ENCODE measurements at places on chromosomes 5 and 9.

- H3K4me3 ChIP-seq = no peak overlapping the region
- H3K27me3 ChIP-seq = no peaks in the 10 kb centered on the region
- peaks cover 4% of the 10 kb centered on the region for H3K36me3 ChIP-seq
- peak overlapping the region; percentile 58 for H3K27ac ChIP-seq
- no peak for DNase-seq
- peaks cover 64% of the 10 kb centered on the region for H3K4me1 ChIP-seq
Observed at GRCh38 chr5:133938039-133938821, 30.2 kb downstream of the C5orf15 start.

DNA sequence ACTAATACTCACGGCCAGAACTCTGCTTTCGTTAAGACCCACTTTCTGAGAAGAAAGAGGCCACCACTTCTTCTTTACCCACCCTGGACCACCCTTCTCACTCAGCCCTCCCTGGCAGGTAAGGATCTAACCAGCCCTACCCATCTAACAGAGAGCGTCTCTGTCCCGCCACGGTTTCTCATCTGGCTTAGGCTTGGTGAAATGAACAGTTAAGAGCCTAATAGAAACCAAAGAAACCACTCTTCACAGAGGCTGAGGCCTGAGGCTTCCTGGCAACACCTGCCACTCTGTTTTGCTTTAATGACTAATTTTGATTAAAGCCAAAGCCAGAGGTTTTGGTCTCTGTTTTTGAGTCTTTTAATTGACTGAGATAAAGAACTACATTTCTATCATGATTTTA lies 354.1 kb upstream of the SLC30A5 start:
- no peak overlapping the region for H3K27ac ChIP-seq
- peaks cover 5% of the 10 kb centered on the region for H3K4me1 ChIP-seq
- no peaks in the 10 kb centered on the region for H3K36me3 ChIP-seq
- no peak overlapping the region for H3K4me3 ChIP-seq

- H3K4me1 ChIP-seq = peaks cover 16% of the 10 kb centered on the region
- peak within 1 kb of the TSS; percentile 94 for H3K4me3 ChIP-seq
- no peak for DNase-seq
- H3K36me3 ChIP-seq = peaks cover 3% of the 10 kb centered on the region
- H3K27me3 ChIP-seq = peaks cover 4% of the 10 kb centered on the region
Observed at GRCh38 chr9:133163504-133164172, at the start of gene GBGT1. TSS of gene GBGT1 (minus strand) at chr9:133163914. CDS start at chr9:133162412, 1,502 bp downstream.

DNA sequence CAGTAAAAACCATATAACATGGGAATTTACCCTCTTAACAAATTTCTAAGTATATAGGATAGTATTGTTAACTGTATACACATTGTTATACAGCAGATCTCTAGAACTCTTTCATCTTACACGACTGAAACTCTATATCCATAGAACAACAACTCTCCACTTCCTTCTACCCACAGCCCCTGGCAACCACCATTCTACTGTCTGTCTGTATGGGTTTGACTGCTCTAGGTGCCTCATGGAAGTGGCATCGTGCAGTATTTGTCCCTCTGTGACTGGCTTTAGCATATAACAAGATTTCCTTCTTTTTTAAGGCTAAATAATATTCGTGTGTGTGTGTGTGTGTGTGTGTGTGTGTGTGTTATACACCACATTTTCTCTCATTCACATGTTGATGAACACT lies 100.7 kb downstream of the ZNF462 start:
- DNase-seq = no peak
- H3K4me3 ChIP-seq = no peak overlapping the region
- H3K27me3 ChIP-seq = no peaks in the 10 kb centered on the region
- no peaks in the 10 kb centered on the region for H3K4me1 ChIP-seq
- no peak overlapping the region for H3K27ac ChIP-seq

Data from memory B cell (primary cell).